Esophagus squamous epithelium (tissue), 5 donors: ENCODE measurements at places on chromosomes 5 and 9. TPM values are rescaled to one million over a fixed set of nuclear protein-coding genes. Genes with fewer than 3 reads are reported as not detected.

DNA sequence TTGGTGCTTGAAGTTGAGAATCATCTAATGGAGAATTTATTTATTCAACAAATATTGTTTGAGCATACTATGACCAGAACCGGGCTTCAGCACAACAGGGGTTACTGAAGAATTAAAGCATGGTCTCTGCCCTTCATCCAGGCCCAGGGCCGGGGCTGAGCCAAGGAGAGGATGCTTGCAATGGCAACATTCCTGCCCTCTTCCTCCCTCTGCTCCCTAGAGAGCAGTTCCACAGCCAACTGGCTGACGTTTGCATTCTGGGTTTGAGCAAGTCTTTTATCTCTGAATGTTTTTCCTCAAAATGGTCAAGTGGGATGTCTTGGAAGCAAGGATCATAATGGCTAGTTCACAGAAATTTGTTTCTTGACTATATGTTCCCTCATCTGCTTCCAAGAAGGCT lies 80.7 kb downstream of the GLDC start:
- H3K4me1 ChIP-seq = peaks cover 5% of the 10 kb centered on the region
- H3K36me3 ChIP-seq = no peaks in the 10 kb centered on the region
- H3K4me3 ChIP-seq = no peak overlapping the region
- H3K27me3 ChIP-seq = no peaks in the 10 kb centered on the region

DNA sequence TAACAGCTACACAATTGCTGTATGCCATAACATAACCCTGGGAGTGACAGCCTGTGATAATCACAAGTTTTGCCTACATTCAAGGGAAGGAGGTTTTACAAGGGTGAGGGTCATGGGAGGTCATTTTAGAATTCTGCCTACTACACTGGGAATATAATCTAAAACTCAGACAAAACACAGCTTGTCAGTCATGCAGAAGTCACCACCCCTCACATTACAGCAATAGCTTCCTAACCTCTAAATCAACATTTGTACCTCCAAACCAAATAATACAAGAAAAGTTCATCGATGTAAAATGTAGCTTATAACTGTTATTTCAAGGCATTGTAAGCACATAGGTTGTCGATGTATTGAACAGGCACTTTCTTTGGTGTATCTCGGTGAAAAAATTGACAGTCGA lies 139.0 kb downstream of the FAM114A2 start:
- H3K4me1 ChIP-seq = no peaks in the 10 kb centered on the region
- H3K27me3 ChIP-seq = no peaks in the 10 kb centered on the region
- no peak overlapping the region for H3K4me3 ChIP-seq
- no peaks in the 10 kb centered on the region for H3K36me3 ChIP-seq
- H3K27ac ChIP-seq = no peak overlapping the region
- DNase-seq = no peak

DNA sequence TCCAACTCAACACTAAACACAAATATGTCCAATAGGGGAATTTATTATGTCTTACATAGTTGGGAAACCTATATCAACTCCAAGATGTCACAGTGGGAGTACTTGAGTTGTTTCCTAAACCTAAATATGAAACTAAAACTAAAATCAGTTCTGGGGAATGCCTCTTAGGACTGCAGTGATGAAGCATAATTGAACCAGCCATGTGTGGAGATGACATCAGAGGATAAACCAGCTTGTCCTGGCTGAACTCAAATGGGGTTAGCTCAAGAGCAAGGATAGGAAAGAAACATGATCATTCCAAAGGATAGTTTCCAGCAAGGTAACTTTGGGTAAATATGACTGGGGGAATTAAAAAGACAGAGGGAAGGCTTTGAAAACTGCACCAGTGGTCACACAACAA lies 88.9 kb upstream of the PLPPR1 start:
- no peak for DNase-seq
- no peaks in the 10 kb centered on the region for H3K27me3 ChIP-seq
- H3K4me3 ChIP-seq = no peak overlapping the region
- H3K36me3 ChIP-seq = no peaks in the 10 kb centered on the region

The MELK gene
- 21.1 TPM for total RNA-seq

The SLC6A19 gene
- not detected for total RNA-seq

The LMX1B gene
- not detected for total RNA-seq
